ENCODE measurements at places on chromosomes 2 and 18. TPM values are rescaled to one million over a fixed set of nuclear protein-coding genes. Genes with fewer than 3 reads are reported as not detected.

The IL1F10 gene
- total RNA-seq: not detected

- H3K36me3 ChIP-seq: no peaks in the 10 kb centered on the region
- DNase-seq: no peak
- H3K4me1 ChIP-seq: no peaks in the 10 kb centered on the region
- H3K4me3 ChIP-seq: no peak overlapping the region
Measured at GRCh38 chr2:75087736-75088135, 111.6 kb downstream of the TACR1 start.

The ALKAL2 gene
- 1.1 TPM for total RNA-seq

GRCh38 chr2:63122921-63123320 lies 72.3 kb downstream of the OTX1 start:
- no peak for DNase-seq
- H3K4me3 ChIP-seq: no peak overlapping the region
- no peaks in the 10 kb centered on the region for H3K36me3 ChIP-seq

DNA sequence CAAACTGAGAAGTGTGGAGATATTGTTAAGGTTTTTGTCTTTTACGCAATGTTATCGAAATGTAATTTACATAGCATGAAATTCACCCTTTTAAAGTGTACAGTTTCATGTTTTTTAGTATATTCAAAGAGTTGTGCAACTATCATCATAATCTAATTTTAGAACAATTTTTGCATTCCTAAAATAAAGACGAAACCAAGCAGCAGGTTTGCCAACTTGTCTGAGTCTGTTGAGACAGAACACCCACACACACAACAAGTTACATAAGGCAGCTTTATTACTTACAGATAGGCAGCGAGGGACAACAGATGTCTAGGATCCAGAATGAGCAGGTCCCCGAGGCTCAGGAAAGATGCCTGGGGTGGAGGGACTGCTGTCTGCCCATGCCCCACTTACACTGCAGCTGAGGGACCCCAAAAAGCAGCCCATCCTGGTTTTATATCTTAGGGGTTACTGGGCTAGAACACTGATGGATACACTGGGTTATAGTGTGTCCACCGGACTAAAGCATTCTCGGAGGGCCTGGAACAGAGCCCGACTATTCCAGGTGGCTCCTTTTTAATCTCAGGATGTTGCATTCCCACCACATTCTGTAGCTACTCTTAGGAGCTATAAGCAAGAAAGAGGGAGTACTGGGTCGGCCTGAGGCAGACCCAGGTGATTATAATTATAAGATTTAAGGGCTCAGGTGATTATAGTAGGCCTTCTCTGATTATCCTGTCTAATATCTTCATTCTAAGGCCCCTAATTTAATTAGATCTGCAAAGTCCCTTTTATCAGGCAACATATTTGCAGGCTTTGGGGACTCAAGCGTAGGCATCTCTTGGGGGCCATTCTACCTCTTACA lies 150.2 kb upstream of the DOK6 start:
- no peaks in the 10 kb centered on the region for H3K36me3 ChIP-seq
- no peaks in the 10 kb centered on the region for H3K27me3 ChIP-seq
- DNase-seq: no peak
- no peak overlapping the region for H3K27ac ChIP-seq

- no peaks in the 10 kb centered on the region for H3K36me3 ChIP-seq
- DNase-seq: no peak
- H3K4me3 ChIP-seq: no peak overlapping the region
- no peaks in the 10 kb centered on the region for H3K27me3 ChIP-seq
- H3K27ac ChIP-seq: no peak overlapping the region
Measured at GRCh38 chr2:187593697-187594096, 39.5 kb upstream of the TFPI start.

DNA sequence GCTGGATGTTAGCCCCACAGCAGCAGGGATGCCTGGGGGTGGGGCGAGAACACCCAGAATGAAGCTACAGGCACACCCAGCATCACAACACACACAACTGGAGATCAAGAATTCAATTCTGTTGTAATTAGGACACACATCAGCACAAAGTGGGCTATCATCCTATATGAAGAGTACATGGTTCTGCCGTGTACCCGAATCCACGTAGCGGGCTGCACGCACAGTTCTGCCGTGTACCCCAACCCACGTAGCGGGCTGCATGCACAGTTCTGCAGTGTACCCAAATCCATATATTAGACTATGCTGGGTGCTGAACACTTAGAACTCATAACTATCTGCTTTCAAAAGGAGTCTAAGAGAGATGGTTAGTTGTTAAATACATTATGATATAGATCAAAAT lies 86.5 kb downstream of the EIPR1 start:
- H3K4me1 ChIP-seq: no peaks in the 10 kb centered on the region
- H3K4me3 ChIP-seq: no peak overlapping the region
- H3K27ac ChIP-seq: no peak overlapping the region
- no peaks in the 10 kb centered on the region for H3K27me3 ChIP-seq
- DNase-seq: no peak

The DPYSL5 gene
- total RNA-seq: not detected

The ATG4B gene
- 34.1 TPM for total RNA-seq

The OTOS gene
- total RNA-seq: not detected

GRCh38 chr2:29561181-29561580 lies 360.2 kb downstream of the ALK start:
- H3K36me3 ChIP-seq: no peaks in the 10 kb centered on the region
- H3K4me3 ChIP-seq: no peak overlapping the region
- H3K27ac ChIP-seq: no peak overlapping the region
- no peaks in the 10 kb centered on the region for H3K4me1 ChIP-seq
- DNase-seq: no peak

GRCh38 chr18:76960528-76961035 lies 138.2 kb downstream of the ZNF236 start:
- H3K27me3 ChIP-seq: no peaks in the 10 kb centered on the region
- peaks cover 9% of the 10 kb centered on the region for H3K4me1 ChIP-seq
- no peak for DNase-seq

The SRD5A2 gene
- 5.3 TPM for total RNA-seq

GRCh38 chr2:26720322-26721114 lies 28.0 kb downstream of the KCNK3 start:
- peak overlapping the region; percentile 74 for H3K27ac ChIP-seq
- peaks cover 34% of the 10 kb centered on the region for H3K4me1 ChIP-seq
- DNase-seq: peak; percentile 89
- H3K27me3 ChIP-seq: no peaks in the 10 kb centered on the region
- no peaks in the 10 kb centered on the region for H3K36me3 ChIP-seq

- no peaks in the 10 kb centered on the region for H3K36me3 ChIP-seq
- H3K27ac ChIP-seq: no peak overlapping the region
- no peak for DNase-seq
- no peaks in the 10 kb centered on the region for H3K27me3 ChIP-seq
Measured at GRCh38 chr18:63788447-63789096, 13.4 kb downstream of the SERPINB7 start.

The STEAP3 gene
- total RNA-seq: 165 TPM

DNA sequence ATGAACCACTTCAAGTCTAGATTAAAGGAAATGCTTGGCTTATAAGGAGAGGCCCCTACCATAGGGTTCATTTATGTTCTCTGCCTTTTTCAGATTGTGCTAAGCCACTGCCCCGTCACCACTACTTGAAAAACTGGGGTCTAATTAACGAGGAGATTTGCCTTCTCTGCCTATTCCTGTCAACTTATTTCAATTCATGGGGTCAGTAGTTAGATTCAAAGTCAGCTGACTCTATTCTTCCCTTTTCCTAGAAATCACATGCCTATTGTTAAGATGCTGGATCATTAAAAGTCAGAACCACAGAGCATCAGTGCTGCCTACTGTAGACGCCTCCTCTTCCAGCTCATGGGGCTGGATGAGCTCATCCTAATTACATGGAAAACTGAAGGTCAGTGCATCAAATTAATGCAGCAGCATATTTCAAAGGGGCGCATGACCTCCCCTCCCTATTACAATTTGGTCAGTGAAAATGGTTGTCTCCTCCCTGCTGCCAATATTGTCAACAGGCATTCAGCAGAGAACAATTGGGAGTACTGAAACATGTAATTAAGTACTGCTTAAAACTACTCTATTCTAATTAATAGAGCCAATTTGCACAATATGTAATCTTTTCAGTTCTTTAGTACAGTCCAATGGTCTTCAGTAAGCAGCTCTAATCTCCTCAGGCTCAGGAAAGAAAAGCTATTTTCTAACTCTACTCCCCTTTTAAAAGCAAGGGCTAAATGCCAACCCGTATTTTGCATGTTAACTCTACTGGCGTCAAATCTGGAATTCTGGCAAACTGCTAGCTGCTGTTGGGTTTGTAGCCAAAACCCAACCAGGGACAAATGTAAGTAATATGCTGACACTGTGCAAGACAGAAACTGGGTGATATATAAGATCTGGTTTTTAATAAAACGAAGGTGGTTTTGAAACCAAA lies 117.4 kb upstream of the ITGB6 start:
- H3K4me1 ChIP-seq: no peaks in the 10 kb centered on the region
- peak overlapping the region; percentile 15 for H3K27ac ChIP-seq
- no peaks in the 10 kb centered on the region for H3K36me3 ChIP-seq
- no peak overlapping the region for H3K4me3 ChIP-seq
- DNase-seq: no peak
- no peaks in the 10 kb centered on the region for H3K27me3 ChIP-seq

DNA sequence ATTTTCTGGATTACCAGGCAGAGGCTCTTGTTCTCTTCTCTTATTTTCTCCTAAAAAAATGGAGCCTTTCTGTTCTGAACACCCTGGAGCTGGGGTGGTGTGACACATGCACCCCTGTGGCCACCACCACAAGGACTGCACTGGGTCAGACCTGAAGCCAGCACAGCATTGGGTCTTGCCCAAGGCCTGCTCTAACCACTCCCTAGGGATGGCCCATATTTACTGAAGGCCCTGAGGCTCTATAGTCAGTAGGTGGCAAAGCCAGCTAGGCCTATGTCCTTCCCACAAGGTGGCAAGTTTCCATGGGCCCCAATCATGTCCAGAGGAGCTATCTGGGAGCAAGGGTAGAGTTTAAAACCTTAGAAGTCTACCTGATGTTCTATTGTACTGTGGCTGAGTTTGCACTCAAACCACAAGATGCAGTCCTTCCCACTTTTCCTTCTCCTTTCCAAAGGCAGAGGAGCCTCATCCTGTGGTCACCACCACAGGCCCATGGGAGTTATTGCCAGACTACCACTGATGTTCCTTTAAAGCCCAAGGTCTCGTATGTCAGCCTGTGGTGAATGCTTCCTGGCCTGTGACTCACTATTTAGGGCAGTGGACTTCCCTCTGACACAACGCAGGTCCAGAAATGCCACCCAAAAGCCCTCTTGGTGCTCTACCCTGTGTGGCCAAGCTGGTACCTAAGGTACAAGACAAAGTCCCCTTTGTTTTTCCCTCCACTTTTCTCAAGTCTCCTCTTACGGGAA lies 15.0 kb upstream of the FMNL2 start:
- H3K27ac ChIP-seq: no peak overlapping the region
- no peak overlapping the region for H3K4me3 ChIP-seq
- no peaks in the 10 kb centered on the region for H3K36me3 ChIP-seq
- H3K27me3 ChIP-seq: no peaks in the 10 kb centered on the region

- no peak overlapping the region for H3K27ac ChIP-seq
- H3K4me1 ChIP-seq: no peaks in the 10 kb centered on the region
- no peak overlapping the region for H3K4me3 ChIP-seq
- H3K27me3 ChIP-seq: no peaks in the 10 kb centered on the region
- no peak for DNase-seq
- H3K36me3 ChIP-seq: no peaks in the 10 kb centered on the region
Measured at GRCh38 chr18:72674710-72675109, 130.6 kb upstream of the CBLN2 start.

- no peaks in the 10 kb centered on the region for H3K36me3 ChIP-seq
- peak; percentile 70 for DNase-seq
- peak overlapping the region; percentile 36 for H3K4me3 ChIP-seq
- no peaks in the 10 kb centered on the region for H3K27me3 ChIP-seq
Measured at GRCh38 chr2:237923481-237924163, 43.2 kb upstream of the UBE2F start.

The FECH gene
- total RNA-seq: 73.9 TPM

DNA sequence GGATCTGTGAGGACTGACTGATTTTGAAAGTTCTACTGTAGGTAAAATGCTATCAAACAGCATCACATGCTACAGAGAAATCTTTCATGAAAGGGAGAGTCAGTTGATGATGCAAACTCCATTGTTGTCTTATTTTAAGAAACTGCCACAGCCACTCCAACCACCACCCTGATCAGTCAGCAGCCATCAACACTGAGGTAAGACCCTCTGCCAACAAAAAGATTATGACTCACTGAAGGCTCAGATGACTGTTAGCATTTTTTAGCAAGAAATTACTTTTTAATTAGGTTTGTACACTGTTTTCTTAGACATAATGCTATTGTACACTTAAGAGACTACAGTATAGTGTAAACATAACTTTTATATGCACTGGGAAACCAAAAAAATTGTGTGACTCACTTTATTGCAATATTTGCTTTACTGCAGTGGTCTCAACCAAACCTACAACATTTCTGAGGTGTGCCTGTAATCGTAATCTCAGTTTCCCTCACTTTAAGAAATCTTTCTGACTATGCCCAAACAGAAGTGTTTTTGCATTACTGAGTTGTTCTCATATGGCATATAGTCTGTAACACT lies 42.8 kb downstream of the METTL8 start:
- H3K4me1 ChIP-seq: no peaks in the 10 kb centered on the region
- H3K27ac ChIP-seq: no peak overlapping the region

- no peaks in the 10 kb centered on the region for H3K36me3 ChIP-seq
- DNase-seq: no peak
- H3K4me3 ChIP-seq: no peak overlapping the region
- H3K27me3 ChIP-seq: no peaks in the 10 kb centered on the region
Measured at GRCh38 chr2:128329607-128330006, 10.9 kb upstream of the HS6ST1 start.

The CTAGE1 gene
- not detected for total RNA-seq

The ACKR3 gene
- 57.0 TPM for total RNA-seq

DNA sequence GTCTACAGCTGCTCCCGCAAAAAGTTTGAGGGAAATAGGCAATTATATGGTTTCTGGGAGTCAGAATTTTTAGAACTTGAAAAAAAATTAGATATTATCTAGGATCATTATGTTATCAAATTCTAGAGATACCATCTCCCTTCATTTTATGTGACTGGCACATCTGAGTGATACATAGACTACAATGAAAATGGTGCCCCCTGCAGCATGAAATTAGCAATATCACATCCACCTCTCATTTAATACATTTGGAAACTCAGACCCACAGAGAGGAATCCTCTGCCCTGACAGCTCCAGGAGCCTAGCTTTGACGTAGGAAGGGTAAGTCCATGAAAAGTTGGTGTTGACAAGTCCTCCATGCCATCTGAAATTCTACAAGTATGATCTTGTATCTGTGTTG lies 381.6 kb downstream of the SUCLG1 start:
- H3K27ac ChIP-seq: no peak overlapping the region
- H3K36me3 ChIP-seq: no peaks in the 10 kb centered on the region
- no peak overlapping the region for H3K4me3 ChIP-seq
- no peaks in the 10 kb centered on the region for H3K4me1 ChIP-seq
- H3K27me3 ChIP-seq: no peaks in the 10 kb centered on the region

- H3K36me3 ChIP-seq: no peaks in the 10 kb centered on the region
- H3K27ac ChIP-seq: no peak overlapping the region
- H3K27me3 ChIP-seq: no peaks in the 10 kb centered on the region
- no peaks in the 10 kb centered on the region for H3K4me1 ChIP-seq
Measured at GRCh38 chr2:26609839-26610277, 31.3 kb downstream of the CIB4 start.

GRCh38 chr18:3631887-3632286 lies 181.9 kb downstream of the TGIF1 start:
- H3K4me3 ChIP-seq: no peak overlapping the region
- no peak for DNase-seq
- no peaks in the 10 kb centered on the region for H3K27me3 ChIP-seq
- H3K4me1 ChIP-seq: no peaks in the 10 kb centered on the region
- no peak overlapping the region for H3K27ac ChIP-seq

- H3K27me3 ChIP-seq: no peaks in the 10 kb centered on the region
- DNase-seq: no peak
- H3K4me1 ChIP-seq: no peaks in the 10 kb centered on the region
- H3K36me3 ChIP-seq: no peaks in the 10 kb centered on the region
- no peak overlapping the region for H3K4me3 ChIP-seq
Measured at GRCh38 chr18:58609536-58609993, 19.3 kb downstream of the ALPK2 start.

Data from right lobe of liver (tissue), 6 donors.